ENCODE measurements at places on chromosomes 6 and 20. TPM values are rescaled to one million over a fixed set of nuclear protein-coding genes. Genes with fewer than 3 reads are reported as not detected.

The F13A1 gene
- not detected for total RNA-seq

The TMEM244 gene
- total RNA-seq, result not detected

The MAVS gene
- 30.3 TPM for total RNA-seq

The EDN1 gene
- 244 TPM for total RNA-seq

The TFAP2A gene
- total RNA-seq, result 2.9 TPM

The ULBP2 gene
- 6.5 TPM for total RNA-seq

The SLC22A16 gene
- total RNA-seq, result not detected

The BMP2 gene
- total RNA-seq, result 41.5 TPM
